ENCODE measurements at places on chromosomes 2 and 18.

DNA sequence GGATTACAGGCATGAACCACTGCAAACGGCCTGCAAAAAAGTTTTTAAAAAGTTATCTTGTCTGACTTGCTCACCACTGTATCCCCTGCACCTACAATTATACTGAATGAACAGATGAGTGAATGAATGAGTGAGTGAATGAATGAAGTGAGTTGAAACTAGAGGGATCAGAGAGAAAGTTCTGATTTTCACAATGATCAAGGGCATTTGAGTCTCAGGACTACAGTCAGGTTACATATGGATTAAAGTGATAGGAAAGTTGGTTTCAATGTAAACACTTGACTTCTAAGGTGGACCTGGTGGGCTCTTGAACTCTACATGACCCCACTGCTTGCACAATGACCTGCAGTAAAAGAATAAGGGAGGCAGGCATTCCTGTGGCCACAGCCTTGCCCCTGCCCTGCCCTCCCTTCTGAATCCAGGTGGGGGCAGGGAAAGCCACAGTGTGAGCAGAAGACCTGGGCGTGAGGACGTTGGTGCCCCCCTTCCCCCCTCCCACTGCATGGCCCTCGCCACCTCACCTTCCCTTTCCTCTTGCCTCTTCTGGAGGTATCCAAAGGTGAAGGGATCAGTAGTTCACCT is 10.7 kb downstream of the C2orf80 start:
- DNase-seq, result peak; percentile 10

- DNase-seq, result no peak
Measured at GRCh38 chr2:170215021-170215420, 37.1 kb downstream of the MYO3B start.

GRCh38 chr2:48319863-48320262 is 210.1 kb upstream of the STON1 start:
- no peak for DNase-seq

DNA sequence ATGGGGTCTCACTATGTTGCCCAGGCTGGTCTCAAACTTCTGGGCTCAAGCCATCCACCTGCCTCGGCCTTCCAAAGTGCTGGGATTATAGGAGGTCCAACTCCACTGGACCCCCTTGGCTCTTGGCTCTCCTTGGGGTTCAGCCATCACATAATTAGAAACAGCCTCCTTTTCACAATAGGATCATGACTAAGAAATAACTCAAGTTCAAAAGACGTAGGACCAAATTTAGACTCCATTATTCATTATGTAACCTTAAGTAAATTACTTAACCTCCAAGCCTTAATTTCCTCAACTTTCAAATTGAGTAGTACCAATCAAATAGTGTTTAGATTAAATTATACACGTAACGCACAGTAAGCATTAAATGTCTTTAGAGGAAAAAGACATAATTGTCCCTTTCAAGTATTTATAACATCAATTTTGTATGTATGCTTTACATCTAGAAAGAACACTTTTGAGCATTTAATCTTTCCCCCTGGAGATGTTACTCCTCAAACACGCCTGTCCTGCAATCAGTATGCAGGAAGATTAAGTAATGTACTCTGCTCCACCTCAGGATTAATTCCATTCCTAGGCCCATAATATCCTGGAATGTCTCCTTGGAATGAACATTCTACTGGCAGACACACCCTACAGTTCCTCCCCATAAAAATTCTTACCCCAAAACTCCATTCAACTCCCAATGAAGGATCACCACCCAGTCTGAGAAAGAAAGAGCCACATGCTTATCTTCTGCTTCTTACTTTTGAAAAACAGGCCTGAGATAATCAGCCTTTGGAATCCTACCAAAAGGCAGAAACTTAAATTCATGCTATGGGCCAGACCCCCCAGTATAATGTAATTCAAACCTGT is 49.1 kb downstream of the COBLL1 start:
- no peak for DNase-seq

- no peak for DNase-seq
Measured at GRCh38 chr2:45902781-45903375, 251.4 kb downstream of the PRKCE start.

DNA sequence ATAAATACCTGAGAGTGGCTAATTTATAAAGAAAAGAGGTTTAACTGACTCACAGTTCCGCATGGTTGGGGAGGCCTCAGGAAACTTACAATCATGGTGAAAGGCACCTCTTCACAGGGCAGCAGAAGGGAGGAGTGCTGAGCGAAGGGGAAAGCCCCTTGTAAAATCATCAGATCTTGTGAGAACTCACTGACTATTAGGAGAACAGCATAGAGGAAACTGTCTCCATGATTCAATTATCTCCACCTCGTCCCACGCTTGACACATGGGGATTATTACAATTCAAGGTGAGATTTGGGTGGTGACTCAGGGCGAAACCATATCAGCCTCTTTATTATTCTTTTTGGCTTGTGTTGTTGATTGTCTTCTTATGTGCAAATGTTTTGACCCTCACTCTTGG is 76.2 kb downstream of the WDR7 start:
- no peak for DNase-seq

DNA sequence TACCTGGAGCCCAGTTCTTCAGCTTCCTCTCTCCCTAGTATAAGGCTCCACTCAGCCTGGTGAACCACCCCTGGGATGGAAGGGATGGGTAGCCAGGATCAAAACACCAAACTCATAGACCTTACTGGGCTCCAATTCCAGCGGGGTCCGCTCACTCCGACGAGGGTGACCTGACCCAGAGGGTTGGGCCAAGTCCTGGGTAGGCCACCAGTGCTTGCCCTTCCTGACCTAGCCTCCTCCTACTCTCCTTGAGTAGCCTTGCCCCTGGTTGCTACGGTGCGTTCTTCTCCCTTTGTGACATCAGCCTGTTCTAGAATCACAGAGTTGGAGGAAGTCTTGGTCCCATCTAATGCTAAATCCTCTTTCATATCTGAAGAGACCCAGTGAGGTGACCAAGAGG is 537 bp upstream of the STAT4 start:
- no peak for DNase-seq

DNA sequence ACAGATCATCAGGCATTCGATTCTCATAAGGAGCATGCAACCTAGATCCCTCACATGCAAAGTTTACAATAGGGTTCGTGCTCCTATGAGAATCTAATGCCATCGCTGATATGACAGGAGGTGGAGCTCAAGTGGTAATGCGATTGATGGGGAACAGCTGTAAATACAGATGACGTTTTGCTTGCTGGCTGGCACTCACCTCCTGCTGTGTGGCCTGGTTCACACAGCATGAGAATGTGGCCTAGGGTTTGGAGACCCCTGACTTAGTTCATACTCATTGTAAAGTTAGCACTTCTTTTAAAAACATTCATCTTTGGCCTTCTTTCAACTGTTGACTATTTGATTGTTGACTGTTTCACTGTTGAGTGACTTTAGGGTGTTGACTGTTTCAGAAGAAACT is 8.7 kb upstream of the CHMP1B start:
- no peak for DNase-seq

- no peak for DNase-seq
Measured at GRCh38 chr2:29051730-29052129, 22.6 kb downstream of the PCARE start.

GRCh38 chr2:9735335-9735734 is 104.5 kb upstream of the YWHAQ start:
- DNase-seq, result no peak

- peak; percentile 9 for DNase-seq
Measured at GRCh38 chr2:65661980-65662653, 229.7 kb upstream of the SPRED2 start.

GRCh38 chr2:222306393-222307142 is 7.8 kb upstream of the PAX3 start:
- no peak for DNase-seq

Data from nephron progenitor cell (in vitro differentiated cells).